Stimulated activated CD8-positive, alpha-beta memory T cell treated with anti-CD3 and anti-CD28 coated beads, Interleukin-15, amount 100 ng/mL, for 24 hours (primary cell): ENCODE measurements at places on chromosomes 5 and 9.

GRCh38 chr5:150945486-150945885, 40.7 kb upstream of the ZNF300 start:
- DNase-seq = no peak

- DNase-seq = peak; percentile 5
These were observed 809 bp downstream of the SLC44A1 start for GRCh38 chr9:105245029-105245890.

- no peak for DNase-seq
These were observed 21.9 kb downstream of the OR2Y1 start for GRCh38 chr5:180717989-180718388.

- DNase-seq = no peak
These were observed 407.2 kb upstream of the CLINT1 start for GRCh38 chr5:158265931-158266700.

GRCh38 chr5:15285901-15286583, 213.9 kb upstream of the FBXL7 start:
- no peak for DNase-seq

GRCh38 chr9:129962889-129963703, 79.9 kb downstream of the FNBP1 start:
- DNase-seq = no peak
